NCI-H82 (cell line): ENCODE measurements at places on chromosomes 6 and 20.

DNA sequence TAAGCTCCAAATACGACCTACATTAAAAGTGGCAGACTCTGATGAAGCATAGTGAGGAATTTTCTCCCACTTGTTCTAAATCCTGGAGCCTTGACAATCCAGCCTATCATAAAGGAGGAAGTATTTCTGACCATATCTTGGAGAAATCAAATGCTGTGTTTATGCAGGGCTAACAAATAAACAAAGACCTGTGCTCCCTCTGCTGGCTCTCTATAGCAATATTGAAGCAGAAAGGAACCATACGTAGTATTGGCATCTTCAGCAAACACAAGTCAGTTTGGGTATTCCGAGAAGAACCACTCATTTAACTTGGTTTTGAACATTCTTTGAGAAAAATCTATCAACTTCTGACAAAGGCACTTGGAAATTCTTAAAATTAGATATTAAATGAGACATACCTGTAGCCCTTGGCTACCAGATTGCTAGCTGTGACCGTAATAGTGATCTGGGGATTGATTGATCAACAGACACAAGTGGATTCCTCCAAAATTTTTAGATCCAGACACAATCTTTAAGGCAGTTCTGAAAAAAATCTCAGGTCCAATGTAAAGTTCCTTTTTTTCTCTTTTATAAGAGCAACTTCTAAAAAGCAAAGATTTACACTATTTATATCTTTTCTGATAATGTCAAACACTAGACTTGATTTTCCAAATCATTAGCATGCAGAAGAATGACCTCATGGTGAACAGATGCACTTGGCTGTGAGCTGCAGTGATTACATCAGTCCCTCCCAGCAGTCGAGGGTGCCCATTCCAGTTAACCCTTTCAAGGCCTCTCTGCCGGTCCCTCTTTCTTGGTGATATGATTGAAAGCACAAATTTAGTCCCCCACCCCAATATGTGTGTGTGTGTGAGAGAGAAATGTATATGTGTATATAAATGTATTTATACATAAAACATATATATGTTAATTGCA lies 40.2 kb downstream of the INSM1 start:
- peak; percentile 76 for DNase-seq

DNA sequence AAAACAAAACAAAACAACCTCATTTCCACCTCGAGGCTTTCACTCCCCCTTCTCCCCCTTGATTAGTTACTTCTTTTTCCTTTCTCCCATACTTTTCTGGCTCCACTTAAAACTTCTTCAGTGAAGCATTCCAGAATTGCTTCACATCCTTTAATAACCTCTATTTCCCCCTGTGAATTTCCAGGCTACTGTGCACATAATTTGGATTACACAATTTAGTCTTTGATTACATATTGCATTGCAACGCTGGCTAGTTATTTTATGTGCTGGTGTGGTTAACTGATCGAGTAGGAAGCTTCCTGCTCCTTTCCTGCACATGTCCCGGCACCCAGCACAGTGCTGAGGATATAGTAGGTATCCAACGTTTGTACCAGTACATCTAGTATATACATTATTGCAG lies 28.1 kb upstream of the EEF1E1 start:
- DNase-seq, result no peak

DNA sequence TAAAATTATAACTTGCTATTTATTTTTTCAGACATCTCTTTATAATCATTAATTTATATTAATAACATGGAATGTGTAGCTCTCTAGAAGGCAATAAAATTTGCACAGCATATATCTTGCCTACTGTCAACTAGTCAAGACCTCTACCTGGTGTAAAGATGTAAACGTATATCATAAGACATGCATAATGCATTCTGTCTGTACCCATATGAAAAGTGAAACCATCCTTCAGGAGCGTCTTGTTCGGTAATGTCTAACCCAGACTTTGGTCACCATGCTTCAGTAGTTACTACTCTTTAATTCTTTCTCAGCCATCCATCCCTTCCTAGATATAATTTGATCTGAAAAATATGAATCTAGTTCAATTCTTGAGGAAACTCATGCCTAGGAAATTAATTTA lies 21.0 kb downstream of the CEP43 start:
- DNase-seq, result no peak

GRCh38 chr6:43969158-43969981 lies 157.9 kb downstream of the MRPL14 start:
- no peak for DNase-seq
